ENCODE measurements at places on chromosomes 2 and 18. TPM values are rescaled to one million over a fixed set of nuclear protein-coding genes. Genes with fewer than 3 reads are reported as not detected.

DNA sequence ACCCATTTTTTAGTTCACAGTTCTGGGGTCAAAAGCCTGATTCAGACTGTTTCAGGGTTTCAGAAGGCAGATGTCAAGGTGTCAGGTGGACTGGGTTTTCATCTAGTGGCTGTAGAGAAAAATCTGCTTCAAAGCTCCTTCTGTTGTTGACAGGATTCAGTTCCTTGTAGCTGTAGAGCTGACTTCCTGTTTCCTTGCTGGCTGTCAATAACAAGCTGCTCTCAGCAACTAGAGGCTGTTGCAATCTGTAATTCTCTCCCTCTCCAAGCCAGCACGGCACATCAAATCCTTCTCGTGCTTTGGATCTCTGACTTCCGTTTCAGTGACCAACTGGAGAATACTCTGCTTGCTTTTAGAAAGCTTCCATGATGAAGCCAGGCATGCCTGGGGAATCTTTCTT is 179.4 kb downstream of the DOK6 start:
- no peak for DNase-seq
- H3K36me3 ChIP-seq: no peaks in the 10 kb centered on the region
- no peaks in the 10 kb centered on the region for H3K4me1 ChIP-seq
- no peak overlapping the region for H3K27ac ChIP-seq
- no peaks in the 10 kb centered on the region for H3K27me3 ChIP-seq
- no peak overlapping the region for H3K4me3 ChIP-seq

DNA sequence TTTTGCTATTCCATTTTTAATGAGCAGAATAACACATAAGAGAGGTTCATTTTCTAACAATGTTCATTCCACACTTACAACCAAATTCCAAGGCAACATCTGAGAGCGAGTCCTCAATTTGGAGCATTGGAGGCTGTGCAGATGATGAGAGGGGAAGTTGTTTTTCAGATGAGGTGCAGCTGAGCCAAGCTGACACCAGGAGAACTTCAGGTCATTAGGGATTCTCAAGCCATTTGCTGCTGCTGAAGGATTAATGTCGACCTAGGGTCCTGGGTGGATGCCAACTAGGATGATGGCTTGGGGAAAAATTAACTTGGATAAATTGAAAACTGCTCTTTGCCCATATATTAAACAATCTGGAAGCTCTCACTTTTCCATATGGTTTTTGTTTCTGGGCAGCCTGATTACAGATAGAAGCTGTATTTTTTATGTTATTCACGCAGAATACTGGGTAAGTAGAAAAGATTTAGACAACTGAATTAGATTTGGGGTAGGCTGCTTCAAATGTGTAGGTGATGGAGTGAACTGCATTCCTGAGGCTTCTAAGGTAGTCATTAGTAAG is 206.4 kb upstream of the SLC39A10 start:
- H3K4me1 ChIP-seq: no peaks in the 10 kb centered on the region
- H3K36me3 ChIP-seq: no peaks in the 10 kb centered on the region
- no peak overlapping the region for H3K4me3 ChIP-seq
- DNase-seq: no peak

- no peak for DNase-seq
- H3K36me3 ChIP-seq: peaks cover 54% of the 10 kb centered on the region
- peaks cover 34% of the 10 kb centered on the region for H3K4me1 ChIP-seq
- no peak overlapping the region for H3K4me3 ChIP-seq
- peak overlapping the region; percentile 53 for H3K27ac ChIP-seq
- no peaks in the 10 kb centered on the region for H3K27me3 ChIP-seq
Observed at GRCh38 chr2:3466482-3466863, 52.9 kb downstream of the ADI1 start.

DNA sequence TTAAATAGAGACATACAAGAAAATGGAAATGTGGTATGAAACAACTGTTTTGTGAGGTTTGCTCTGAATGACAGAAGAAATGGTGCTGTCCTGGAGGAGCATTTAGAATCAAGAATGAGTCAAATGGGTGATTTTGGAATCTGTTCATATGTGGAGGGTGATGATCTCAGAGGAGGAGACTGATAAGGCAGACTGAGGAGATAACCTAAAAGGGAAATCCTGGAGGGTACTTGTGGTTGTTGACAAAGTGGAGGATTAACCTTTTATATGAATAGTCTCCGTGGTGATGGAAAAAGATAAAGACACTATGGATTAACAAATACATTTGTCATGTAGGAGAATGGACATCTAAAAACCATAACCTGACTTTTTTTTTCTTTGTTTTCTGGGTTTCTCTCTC is 74.1 kb downstream of the MMADHC start:
- DNase-seq: no peak
- H3K4me3 ChIP-seq: no peak overlapping the region
- no peak overlapping the region for H3K27ac ChIP-seq
- no peaks in the 10 kb centered on the region for H3K36me3 ChIP-seq
- peaks cover 3% of the 10 kb centered on the region for H3K27me3 ChIP-seq
- H3K4me1 ChIP-seq: no peaks in the 10 kb centered on the region

- no peak for DNase-seq
- peaks cover 25% of the 10 kb centered on the region for H3K4me1 ChIP-seq
- no peak overlapping the region for H3K4me3 ChIP-seq
- peaks cover 34% of the 10 kb centered on the region for H3K36me3 ChIP-seq
Observed at GRCh38 chr2:233489666-233490065, 76.9 kb downstream of the USP40 start.

DNA sequence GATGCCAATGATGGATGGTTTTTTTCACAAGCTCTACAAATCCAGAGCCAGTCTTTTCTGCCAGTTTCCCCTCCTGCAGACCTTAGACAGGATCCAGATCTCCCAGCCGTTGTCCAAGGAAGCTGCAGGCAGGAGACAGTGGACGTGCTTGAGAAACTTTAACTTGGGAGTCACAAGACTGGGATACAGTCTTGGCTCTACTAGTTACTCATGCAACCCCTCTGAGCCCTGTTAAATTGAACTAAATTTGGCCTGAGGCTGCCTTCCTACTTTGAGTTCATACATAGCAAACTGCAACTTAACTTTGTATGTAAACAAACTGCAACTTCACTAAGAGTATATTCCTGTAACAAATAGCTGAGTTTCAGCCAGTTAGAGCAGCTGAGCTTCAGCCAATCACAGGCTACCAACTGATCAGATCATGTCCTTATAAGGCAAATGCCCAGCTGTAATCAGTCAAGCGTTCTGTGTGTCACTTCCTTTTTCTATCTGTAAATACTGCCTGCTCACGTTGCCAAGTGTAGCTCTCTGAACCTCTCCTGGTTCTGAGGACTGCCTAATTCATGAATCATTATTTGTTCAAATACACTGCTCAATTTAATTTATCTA is 140.9 kb downstream of the CAPN13 start:
- no peaks in the 10 kb centered on the region for H3K36me3 ChIP-seq
- no peaks in the 10 kb centered on the region for H3K27me3 ChIP-seq
- peaks cover 3% of the 10 kb centered on the region for H3K4me1 ChIP-seq
- no peak overlapping the region for H3K4me3 ChIP-seq
- DNase-seq: no peak

- peaks cover 3% of the 10 kb centered on the region for H3K27me3 ChIP-seq
- H3K27ac ChIP-seq: no peak overlapping the region
- no peak overlapping the region for H3K4me3 ChIP-seq
- H3K4me1 ChIP-seq: no peaks in the 10 kb centered on the region
- DNase-seq: no peak
- H3K36me3 ChIP-seq: no peaks in the 10 kb centered on the region
Observed at GRCh38 chr2:169649278-169649677, 44.9 kb downstream of the CFAP210 start.

- no peak overlapping the region for H3K4me3 ChIP-seq
- H3K36me3 ChIP-seq: no peaks in the 10 kb centered on the region
- no peak overlapping the region for H3K27ac ChIP-seq
- peaks cover 39% of the 10 kb centered on the region for H3K4me1 ChIP-seq
- no peaks in the 10 kb centered on the region for H3K27me3 ChIP-seq
Observed at GRCh38 chr2:134146620-134147019, 107.3 kb upstream of the MGAT5 start.

GRCh38 chr2:161172901-161173540 is 12.8 kb downstream of the TANK start:
- H3K27ac ChIP-seq: no peak overlapping the region
- DNase-seq: no peak
- H3K4me1 ChIP-seq: peaks cover 30% of the 10 kb centered on the region
- H3K36me3 ChIP-seq: no peaks in the 10 kb centered on the region
- no peak overlapping the region for H3K4me3 ChIP-seq

DNA sequence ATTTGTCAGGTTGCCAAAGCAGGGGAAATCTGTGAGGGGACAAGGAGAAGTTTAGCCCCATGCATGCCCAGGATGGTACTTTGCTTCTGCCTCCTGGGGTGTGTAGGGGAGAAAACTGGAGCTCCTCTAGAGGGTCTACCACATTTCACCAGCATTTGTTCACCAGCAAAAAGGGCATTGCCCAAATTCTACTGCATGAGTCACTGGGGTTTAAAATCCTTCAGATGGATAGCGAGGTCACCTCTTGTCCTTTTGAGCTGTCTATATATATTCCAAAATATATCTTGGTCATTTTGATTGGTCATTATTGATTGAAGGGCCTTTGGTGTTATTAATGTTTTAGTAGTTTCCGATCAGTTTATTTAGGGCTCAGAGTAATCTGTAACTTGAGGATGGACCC is 18.7 kb downstream of the FHOD3 start:
- no peaks in the 10 kb centered on the region for H3K27me3 ChIP-seq
- DNase-seq: no peak
- H3K4me1 ChIP-seq: no peaks in the 10 kb centered on the region
- H3K4me3 ChIP-seq: no peak overlapping the region
- no peaks in the 10 kb centered on the region for H3K36me3 ChIP-seq

GRCh38 chr18:22170421-22171257 is 1.2 kb downstream of the GATA6 start:
- H3K36me3 ChIP-seq: no peaks in the 10 kb centered on the region
- H3K27me3 ChIP-seq: peaks cover 100% of the 10 kb centered on the region
- peaks cover 64% of the 10 kb centered on the region for H3K4me1 ChIP-seq
- DNase-seq: no peak
- H3K4me3 ChIP-seq: peak overlapping the region; percentile 71

DNA sequence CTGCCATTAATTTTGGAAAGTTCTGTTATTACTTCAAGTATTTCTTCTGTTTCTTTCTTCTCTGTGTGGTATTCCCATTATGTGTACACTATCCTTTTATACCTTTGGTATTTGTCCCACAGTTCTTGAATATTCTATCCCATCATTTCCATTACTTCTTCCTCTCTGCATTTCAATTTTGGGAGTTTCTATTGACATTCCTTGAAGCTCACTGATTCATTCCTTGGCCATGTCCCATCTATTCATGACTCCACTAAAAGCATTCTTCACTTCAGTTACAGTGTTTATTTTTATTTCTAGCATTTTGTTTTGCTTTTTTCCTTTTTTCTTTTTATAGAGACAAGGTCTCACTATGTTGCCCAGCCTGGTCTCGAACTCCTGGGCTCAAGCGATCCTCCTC is 30.3 kb downstream of the PROC start:
- no peak for DNase-seq
- no peak overlapping the region for H3K4me3 ChIP-seq

GRCh38 chr2:20198001-20198400 is 26.9 kb downstream of the SDC1 start:
- H3K36me3 ChIP-seq: peaks cover 9% of the 10 kb centered on the region
- DNase-seq: no peak
- no peaks in the 10 kb centered on the region for H3K27me3 ChIP-seq
- no peak overlapping the region for H3K4me3 ChIP-seq
- H3K4me1 ChIP-seq: peaks cover 39% of the 10 kb centered on the region

DNA sequence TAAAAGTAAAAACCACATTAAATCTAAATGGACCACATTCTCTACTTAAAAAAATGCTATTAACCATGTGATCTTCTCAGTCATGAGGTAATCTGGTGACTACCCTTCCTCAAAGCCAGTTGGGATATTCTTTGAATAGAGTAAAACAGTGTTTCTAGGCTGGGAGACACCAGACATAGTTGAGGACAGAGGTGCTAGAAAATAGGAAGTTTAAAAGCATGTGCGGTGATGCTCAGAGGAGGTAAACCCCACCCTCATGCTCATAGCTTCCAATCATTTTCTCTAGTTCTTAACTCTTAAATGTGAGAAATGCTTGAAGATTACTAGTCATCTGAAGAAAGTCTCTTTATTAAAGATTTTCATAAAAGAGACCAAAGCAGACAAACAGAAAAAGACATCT is 30.7 kb upstream of the ELAC1 start:
- H3K4me1 ChIP-seq: no peaks in the 10 kb centered on the region
- H3K27me3 ChIP-seq: no peaks in the 10 kb centered on the region
- DNase-seq: no peak

DNA sequence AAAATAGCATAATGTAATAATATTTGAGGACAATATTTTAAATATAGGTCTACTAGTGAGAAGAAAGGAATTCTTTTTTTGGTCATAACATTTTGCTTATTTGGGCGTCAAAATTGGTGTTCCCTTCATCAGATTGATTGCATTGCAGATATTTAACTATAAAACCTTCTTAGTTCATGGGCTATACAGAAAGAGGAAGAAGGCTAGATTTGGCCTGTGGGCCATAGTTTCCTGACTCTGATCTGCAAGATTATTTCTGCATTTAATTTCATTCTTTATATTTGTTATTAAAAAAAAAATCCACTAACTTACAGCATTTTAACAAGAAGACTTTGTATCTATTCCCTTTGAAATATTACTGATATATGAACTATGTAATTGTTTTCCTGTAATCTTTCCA is 31.9 kb downstream of the PIKFYVE start:
- no peak overlapping the region for H3K27ac ChIP-seq
- H3K4me1 ChIP-seq: no peaks in the 10 kb centered on the region
- H3K27me3 ChIP-seq: no peaks in the 10 kb centered on the region
- DNase-seq: no peak
- H3K36me3 ChIP-seq: peaks cover 63% of the 10 kb centered on the region

- H3K36me3 ChIP-seq: no peaks in the 10 kb centered on the region
- peak within 1 kb of the TSS; percentile 87 for H3K4me3 ChIP-seq
- peak; percentile 87 for DNase-seq
- H3K27me3 ChIP-seq: peaks cover 25% of the 10 kb centered on the region
- H3K4me1 ChIP-seq: peaks cover 37% of the 10 kb centered on the region
- H3K27ac ChIP-seq: peak within 1 kb of the TSS; percentile 74
Observed at GRCh38 chr2:23384551-23385343, at the start of gene KLHL29. Gene KLHL29, plus strand, starts transcription at chr2:23385179. Its CDS starts 177,018 bp downstream, at chr2:23562197.

DNA sequence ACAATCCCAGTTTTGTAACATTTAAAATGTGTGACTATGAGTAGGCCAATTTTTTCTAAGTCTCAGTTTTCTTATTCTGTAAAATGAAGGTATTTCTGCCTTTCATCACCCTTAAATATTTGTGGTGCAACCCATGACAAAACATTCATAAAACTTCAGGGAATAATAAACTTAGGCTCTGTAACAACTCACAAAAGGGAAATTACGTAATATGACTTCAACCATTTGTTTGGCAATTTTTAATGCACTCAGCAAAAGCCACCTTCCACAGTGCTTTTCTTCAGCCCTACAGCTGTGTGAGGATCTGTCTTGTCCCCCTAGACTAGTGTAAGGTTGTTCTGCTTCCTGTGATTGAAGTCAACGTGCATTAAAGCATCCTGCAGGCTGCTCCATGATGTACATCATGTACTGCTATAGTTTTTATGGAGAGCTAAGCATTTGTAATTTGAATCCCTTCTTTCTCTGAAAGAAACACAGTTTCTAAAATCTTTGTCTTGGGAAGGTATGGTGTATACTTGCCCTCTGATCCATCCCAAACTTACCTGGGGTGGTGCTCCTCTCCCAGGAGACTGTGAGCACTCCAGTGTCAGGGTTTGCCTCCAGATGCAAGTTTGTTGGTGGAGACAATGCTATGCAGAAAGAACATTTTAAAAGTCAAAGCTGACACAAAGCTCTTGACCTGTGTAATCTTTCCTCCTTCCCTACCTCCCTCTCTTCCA is 39.1 kb downstream of the FN1 start:
- DNase-seq: no peak
- H3K4me1 ChIP-seq: no peaks in the 10 kb centered on the region

LRP2 gene
- 0.17 TPM for total RNA-seq

ZC3H8 gene
- 11.8 TPM for total RNA-seq

OTX1 gene
- 19.7 TPM for total RNA-seq

UPP2 gene
- total RNA-seq: not detected

TTC32 gene
- 19.9 TPM for total RNA-seq

CABYR gene
- total RNA-seq: 3.6 TPM

GCG gene
- total RNA-seq: not detected
